ENCODE measurements at places on chromosomes 13 and 19.

- DNase-seq: no peak
These were observed 88.4 kb upstream of the IRS2 start for GRCh38 chr13:109874484-109875454.

GRCh38 chr19:46847528-46847927, 3.1 kb downstream of the AP2S1 start:
- no peak for DNase-seq

DNA sequence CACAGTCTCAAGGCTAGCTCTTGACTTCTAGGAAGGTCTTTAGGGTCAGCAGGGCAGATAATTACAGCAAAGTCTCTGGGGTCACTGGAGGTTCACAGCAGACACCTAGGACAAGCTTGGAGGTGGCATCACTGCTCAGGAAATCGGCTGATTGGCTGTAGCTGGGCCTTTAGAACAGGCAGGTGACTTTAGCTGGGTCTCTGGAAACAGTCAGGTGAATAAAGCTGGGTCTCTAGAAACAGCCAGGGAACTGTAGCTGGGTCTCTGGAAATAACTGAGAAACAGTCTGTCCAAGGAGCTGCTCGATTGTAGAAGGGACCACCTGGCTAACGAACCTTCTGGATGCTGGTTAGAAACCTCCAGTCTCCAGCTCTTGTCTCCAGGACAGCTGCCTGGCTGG, 10.0 kb downstream of the LAIR1 start:
- no peak for DNase-seq

DNA sequence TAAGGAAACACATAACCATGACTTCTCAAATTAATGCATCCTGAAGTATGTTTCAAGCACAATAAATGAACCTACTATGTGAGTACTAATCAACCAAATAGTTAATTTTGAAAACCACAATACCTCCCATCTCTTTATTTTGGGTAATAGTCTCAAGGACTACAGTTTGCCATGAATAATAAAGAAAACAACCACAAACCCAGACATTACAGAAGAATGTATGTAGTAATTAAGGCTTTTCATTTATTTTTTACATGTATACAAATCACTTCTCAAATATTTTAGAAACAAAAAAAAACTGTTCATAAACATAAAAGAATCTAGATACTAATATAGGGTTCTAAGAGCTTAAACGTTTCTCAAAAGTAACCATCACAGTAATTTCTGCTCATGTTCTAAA, 6.8 kb downstream of the KATNAL1 start:
- DNase-seq: no peak

- no peak for DNase-seq
These were observed 329 bp upstream of the ZNF439 start for GRCh38 chr19:11848200-11848593.

DNA sequence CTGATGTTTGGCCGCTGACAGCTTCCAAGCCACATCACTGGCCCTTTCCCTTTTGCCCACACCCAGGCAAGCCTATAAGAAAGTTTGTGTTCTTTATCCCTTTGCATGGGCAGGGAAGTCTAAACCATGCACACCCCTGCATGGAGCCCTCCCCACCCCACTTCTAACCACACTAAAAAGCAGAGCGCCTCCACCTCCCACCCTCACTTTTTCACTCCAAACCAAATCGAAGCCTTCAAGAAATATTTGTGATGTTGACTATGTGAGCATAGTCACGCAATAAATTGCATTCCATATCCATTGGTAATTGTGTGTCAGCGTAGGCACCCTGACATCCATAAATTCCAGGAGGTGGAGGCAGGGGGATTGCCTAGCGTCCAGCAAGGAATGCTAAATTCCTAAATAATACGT, 104.4 kb upstream of the LSM14A start:
- no peak for DNase-seq

- DNase-seq: no peak
These were observed 295.1 kb downstream of the MYO16 start for GRCh38 chr13:108924541-108924940.

GRCh38 chr13:82412749-82413148, 1469.5 kb downstream of the SLITRK1 start:
- no peak for DNase-seq

- no peak for DNase-seq
These were observed 40.6 kb upstream of the ZNF681 start for GRCh38 chr19:23799321-23799720.

GRCh38 chr19:52735734-52736133, 890 bp upstream of the ZNF611 start:
- DNase-seq: peak; percentile 22

DNA sequence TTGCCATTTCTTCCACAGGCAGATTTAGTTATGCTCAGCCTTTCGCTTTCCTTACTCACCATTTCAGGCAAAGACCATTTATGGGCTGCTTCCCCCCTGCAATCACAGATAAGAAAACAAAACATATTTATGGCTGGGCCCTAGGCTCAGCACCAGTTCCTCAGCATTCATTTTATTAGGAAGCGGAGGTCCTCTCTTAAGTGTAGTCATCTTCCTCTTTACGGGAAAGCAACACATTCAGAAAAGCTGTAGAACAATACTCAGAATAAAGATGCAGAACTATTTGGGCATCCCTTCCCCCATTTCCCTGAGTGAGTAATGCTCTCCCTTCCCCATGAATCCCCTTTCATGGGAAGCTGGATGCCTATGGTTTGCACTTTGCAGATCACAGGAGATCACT, 27.9 kb downstream of the FLT1 start:
- no peak for DNase-seq

DNA sequence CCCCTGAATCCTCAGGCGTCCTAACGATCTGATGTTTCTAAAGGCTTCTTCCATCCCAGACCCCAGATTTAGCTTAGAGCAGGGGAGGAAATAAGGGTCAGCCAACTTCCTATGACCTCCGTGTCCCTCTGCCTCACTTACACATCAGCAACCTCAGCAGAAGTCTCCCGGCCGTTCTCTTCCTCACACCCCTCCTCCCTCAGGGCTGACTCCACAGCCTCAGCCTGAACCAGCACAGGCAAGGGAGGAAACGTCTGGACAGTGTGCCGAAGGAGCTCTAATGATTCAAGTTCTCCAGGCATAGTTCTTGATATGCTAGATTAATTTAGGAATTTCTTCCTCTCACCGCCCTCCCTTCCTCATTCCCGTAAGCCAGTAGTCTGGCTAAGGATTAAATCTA, 121.4 kb downstream of the NUFIP1 start:
- no peak for DNase-seq

DNA sequence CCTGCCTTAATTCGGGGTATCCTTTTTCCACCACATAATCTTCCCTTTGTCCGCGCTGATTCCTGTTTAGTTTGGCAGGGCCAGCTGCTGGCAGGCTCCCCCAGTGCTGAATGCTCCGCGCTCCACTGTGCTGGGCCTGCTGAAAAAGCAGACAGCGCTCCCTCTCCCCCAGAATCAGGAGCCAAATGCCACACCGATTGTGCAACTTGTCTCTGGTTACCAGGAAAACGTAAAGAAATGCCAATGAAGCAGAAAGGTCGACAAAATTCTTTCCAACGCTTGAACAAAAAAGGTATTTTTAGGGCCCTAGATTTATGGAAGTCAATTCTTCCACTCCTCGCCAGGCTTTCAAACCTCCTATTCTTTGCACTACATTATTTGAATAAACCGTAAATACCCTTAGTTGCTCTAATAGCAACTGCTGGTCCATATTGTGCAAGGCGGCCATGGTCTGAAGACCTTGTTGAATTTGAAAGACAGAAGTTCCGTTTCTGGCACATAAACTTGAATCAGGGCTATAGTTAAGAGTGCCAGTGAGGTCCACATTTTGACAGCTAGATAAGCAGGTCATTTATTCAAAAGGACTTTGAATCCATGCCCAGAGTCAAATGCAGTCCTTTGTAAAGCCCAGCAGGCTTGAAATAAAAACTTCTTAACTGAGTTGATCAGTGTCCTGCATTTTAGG, 206.7 kb upstream of the RFC3 start:
- peak; percentile 43 for DNase-seq

DNA sequence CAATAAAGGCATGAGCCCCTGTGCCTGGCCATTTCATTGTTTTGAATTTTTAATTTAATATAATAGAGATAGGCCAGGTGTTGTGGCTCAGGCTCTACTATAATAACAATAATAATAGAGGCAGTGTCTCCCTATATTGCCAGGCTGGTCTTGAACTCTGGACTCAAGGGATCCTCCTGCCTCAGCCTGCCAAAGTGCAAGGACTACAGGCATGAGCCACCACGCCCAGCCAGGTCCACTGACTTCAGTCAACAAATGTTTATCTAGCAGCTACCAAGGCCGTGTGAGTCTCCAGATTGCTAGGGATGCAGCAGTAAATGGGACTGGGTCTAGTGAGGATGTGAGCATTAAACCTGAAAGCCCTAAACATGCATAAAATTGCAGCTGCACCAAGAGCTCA, 13.8 kb upstream of the ILF3 start:
- DNase-seq: no peak

- DNase-seq: no peak
These were observed 23.0 kb upstream of the NDFIP2 start for GRCh38 chr13:79457948-79458347.

GRCh38 chr13:46606970-46607369, 54.0 kb downstream of the LRCH1 start:
- no peak for DNase-seq

DNA sequence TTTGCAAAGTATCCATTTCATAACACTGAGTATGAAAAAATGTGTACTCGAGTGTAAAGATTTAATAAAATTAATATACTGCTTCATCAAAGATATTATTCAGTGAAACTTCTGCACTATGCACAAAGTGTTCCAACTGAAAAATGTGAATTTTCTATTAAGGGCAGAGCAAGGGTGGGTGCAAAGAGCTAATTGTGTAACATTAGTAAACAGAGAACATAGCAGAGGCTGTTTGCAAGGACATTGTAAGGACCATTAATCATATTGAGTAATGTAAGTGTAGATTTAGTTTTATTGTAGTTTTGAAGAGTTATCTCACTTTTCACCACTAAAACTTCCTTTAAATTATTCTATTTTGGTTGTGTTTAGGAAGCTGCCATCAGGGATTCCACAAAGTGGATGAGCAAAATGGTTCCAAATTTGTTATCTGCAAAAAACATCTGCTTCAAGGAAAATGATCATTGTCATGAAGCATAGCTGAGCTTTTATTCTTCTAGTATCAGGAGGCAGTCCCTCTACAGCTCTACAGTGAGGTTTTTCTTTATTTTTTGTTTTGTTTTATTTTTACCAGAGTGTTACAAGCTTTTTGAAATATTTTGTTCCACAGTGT, 1375.4 kb downstream of the SLITRK1 start:
- no peak for DNase-seq

DNA sequence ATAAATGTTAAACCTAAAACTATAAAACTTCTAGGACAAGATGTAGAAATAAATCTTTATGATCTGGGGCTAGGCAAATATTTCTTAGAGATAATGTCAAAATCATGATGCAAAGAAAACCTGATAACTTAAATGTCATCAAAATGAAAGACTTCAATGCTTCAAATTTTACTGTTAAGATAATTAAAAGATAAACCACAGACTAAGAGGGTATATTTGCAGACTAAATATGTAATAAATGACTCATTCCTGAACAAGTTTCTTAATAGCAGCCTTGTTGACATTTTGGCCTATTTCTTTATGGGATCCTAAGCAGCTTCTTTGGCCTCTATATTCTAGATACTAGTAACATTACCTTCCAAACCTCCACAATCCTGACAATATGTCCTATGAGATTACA, 2878.3 kb upstream of the PCDH20 start:
- DNase-seq: no peak

DNA sequence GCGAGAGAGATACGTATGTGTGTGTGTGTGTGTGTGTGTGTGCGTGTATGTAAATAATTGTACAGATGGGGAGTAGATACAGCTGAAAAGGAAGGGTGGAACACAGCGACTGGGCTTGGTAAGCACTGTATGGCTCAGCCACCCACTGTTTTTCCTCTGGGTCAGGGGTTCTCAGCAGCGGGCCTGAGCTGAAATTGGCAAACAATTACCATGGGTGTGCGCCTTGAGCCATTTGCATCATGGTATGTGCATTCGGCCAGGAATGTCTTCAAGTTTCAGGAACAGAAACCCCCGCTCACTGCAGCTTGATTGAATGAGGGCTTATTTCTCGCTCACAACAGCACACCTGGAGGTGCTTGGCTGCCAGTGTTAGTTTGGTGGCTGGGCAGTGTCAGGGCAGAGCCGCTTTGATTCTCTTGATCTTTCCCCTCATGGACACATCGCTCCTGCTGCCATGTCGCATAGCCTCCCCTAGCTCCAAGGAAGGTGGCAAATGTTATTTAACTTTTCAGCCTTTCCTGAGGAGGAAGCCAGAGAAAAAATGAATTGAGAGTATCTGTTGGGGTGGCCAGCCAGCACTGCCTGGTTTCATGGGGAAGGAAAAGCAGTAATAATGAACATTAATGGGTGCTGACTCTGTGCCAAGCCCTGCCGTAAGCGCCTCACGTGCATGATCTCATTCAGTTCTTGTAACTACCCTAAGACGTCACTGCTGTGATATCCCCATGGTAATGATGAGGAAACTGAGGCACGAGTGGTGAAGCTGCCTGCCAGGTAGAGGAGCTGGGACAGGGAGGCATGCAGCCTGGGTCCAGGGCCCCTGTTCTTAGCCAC, 126.9 kb downstream of the SIPA1L3 start:
- DNase-seq: no peak

DNA sequence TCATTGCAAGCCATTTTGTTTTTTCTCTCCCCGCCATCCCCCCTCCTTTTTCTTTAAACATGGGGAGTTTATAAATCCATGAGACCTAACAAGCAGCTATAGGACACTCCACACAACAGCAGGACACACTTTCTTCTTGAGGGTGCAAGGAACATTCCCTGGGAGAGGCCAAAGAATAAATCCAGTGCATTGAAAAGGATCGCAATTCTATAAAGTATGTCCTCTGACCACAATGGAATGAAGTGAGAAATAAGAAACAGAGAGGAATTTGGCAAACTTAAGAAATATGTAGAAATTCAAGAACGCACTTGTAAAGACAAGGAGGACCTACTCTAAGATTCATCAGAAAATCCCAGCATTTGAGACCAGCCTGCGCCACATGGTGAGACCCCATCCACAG, 11.9 kb downstream of the KLF2 start:
- DNase-seq: no peak

DNA sequence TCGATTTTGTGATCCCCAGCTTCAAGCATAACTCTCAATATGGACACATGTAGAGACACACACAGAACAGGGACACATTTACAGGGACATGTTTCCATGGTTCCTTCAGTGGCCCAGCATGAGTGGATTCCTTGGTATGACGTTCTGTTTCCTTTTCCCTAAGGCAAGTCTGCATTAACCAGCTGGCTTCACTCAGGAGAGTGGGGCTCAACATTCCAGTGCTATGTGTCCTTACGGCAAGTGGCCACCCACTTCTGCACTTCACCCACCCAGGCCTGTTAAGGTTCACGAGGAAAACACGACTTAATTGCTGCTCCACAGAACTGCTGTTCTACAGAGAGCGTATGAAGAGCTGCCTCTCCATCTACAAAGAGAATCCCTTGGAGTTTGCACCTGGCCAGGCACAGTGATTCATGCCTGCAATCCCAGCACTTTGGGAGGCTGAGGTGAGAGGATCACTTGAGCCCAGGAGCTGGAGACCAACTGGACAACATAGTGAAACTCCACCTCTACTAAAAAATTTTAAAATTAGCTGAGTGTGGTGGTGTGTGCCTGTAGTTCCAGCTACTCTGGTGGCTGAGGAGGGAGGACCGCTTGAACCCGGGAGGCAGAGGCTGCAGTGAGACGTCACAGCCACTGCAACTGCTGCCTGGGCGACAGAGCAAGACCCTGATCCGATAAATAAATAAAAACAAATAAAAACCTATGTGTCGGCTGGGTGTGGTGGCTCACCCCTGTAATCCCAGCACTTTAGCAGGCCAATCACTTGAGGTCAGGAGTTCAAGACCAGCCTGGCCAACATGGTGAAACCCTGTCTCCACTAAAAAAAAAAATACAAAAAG, 32.5 kb downstream of the BRD4 start:
- no peak for DNase-seq
